ENCODE measurements at places on chromosomes 16 and 17. TPM values are rescaled to one million over a fixed set of nuclear protein-coding genes. Genes with fewer than 3 reads are reported as not detected.

DNA sequence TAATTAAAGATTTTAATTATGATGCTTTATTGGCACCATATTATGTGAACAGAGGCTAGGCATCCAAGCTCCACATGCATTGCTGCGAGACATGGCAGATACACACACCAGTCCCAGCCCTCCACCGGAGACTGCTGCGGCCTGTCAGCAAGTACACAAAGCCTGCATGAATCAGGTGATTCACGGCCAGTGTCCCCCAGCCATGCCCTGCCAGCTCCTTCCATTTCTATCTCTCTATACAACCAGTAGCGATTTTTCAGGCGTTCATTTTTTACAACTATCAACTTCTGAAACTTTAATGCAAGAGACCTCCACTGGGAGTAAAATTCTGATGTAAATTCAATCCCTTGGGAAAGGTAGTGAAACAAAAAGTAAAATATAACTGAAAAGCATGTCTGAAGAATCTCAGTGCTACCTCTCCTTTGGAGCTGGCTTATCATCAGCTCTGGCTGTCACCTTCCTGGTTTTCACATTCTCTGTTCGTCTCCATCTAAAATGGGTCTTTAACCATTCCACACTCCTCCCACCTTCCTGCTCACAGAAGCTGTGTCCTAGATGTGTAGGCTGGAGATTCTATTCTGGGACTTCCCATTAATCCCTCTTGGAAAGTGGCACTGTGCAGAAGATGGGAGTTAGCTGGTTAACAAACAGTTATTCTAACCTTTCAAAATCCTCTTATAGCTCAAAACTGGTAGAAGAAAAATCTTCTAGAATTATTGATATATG is 32.2 kb downstream of the HS3ST3A1 start:
- DNase-seq = no peak

DNA sequence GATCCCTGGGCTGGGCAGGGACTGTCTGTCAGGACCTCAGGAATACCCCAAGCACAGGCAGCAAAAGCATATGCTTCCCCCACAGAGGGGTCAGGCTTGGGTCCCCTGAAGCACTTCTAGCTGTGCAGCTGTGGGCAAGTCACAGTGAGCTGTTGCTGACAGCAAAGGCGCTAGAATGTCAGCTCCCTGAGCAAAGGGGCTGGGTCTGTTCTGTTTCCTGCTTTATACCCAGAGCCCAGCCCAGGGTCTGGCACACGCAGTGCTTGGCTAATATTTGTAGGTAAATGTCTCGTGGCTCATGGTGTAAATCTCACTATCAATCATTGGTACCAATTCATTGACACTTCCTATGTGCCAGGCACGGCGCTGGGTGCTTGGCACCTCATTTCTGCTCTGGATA is 16.6 kb upstream of the MPRIP start:
- DNase-seq = no peak

GRCh38 chr16:51271156-51271701 is 120.2 kb upstream of the SALL1 start:
- no peak for DNase-seq

GRCh38 chr16:25750488-25751216 is 58.9 kb downstream of the HS3ST4 start:
- no peak for DNase-seq

DNA sequence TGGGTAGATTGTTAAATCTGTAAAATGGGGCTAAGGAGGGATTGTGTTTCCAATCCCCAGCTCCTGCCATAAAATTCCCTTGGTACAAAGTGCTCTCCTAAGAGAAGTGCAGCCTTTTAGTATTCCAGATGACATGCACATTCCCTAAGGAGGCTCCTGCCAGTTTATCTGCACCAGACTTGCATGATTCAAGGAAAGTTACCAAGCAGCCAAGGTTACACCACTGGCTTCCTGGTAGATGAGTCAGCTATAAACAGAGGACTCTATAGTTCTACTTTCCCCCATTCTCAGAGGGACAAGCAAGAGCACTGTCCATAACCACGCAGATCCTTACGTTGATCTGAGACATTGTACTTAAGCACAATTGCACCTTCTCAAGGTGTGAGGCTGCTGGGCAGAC is 1.9 kb downstream of the CALB2 start:
- DNase-seq = no peak

- DNase-seq = no peak
Observed at GRCh38 chr17:68514831-68515635, 2.8 kb downstream of the PRKAR1A start.

GRCh38 chr16:66510711-66511601 is 39.0 kb downstream of the TK2 start:
- DNase-seq = no peak

The NRN1L gene
- 0.80 TPM for total RNA-seq

The APOBR gene
- total RNA-seq = 0.14 TPM

The SLC12A3 gene
- total RNA-seq = 4.2 TPM

Measured in type B pancreatic cell (in vitro differentiated cells).